Naive thymus-derived CD8-positive, alpha-beta T cell (primary cell): ENCODE measurements at places on chromosomes 1 and 21. TPM values are rescaled to one million over a fixed set of nuclear protein-coding genes. Genes with fewer than 3 reads are reported as not detected.

The GJA9 gene
- polyA plus RNA-seq = not detected

The SYDE2 gene
- polyA plus RNA-seq = 3.9 TPM

The AJAP1 gene
- not detected for polyA plus RNA-seq

The COL6A1 gene
- 1.7 TPM for polyA plus RNA-seq

- DNase-seq = no peak
These were observed 1613.6 kb upstream of the PRMT6 start for GRCh38 chr1:105442901-105443300.

DNA sequence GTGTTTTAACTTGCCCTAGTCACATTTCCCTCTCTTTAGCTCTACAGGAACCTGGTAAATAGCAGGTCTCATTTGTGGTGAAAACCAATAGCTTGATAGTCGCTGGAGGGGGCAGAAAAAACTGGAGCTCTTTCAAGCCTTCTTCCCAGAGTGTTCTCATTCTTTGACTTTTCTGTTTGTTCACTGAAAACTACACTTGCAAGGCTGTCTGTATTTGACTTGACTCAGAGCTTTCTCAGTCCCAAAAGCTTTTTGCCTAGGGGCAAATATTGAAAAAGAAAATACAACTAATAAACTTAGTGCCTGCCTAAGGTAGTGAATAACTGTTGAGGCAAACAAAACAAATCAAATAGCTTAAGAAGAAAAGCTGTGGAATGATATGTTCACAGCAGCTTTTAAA lies 217.1 kb upstream of the CHRM3 start:
- no peak for DNase-seq

DNA sequence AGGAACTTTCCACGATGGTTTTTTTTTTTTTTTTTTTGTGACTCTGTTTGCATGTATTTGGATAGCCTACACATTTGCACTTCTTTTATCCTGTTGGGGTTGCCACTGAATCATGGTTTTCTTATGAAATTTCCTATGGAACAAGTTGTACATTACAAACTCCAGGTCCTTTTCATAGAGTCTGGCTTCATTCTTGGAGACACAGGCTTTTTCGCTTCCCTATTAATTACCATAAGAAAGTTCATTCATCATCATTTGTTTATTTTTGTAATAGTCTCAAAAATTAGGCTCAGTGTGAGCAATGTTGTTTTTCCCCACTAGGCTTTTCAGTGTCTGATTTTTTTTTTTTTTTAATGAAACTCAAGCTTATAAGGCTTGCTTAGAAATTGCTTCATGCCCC lies 179.4 kb downstream of the FMN2 start:
- DNase-seq = no peak

DNA sequence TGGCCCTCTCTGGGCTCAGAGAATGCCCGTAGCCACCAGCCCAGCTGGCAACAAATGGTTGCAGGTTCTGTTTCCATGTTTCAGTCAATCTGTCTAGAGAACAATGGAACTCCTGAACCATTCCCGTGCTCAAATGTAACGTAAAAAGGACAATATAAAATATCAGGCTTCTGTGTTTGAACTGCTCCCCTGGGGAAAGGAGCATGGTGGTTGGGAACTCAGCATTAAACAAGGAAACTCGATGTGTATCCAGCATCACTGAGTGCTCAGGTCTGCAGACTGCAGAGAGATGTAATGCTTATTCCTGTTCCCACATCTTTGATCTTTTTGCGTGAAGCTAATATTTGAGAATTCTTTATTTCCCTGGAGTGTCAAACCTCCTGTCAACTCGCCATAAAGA lies 326.5 kb downstream of the KIF26B start:
- no peak for DNase-seq

- no peak for DNase-seq
These were observed 8.4 kb downstream of the MTF2 start for GRCh38 chr1:93087532-93087931.

GRCh38 chr1:119943216-119943615 lies 46.9 kb upstream of the ADAM30 start:
- DNase-seq = no peak

DNA sequence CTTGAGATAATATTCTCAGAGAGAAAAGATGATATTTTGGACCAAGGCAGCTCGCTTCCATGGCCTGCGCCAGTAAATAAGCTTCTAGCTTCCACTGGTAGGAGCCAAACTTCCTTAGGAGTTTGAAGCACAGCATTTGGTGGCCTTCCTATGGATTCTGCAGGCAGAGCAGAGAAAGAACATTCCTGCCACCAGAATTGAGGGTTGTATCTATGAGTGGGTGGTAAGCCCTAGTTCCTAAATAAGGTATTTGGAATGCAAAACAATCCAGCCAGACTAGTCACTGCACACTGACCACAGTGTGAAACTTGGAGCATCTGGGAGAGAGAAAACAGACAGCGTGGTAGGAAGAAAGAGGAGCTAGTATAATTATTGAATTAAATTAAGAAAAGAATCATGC lies 54.1 kb upstream of the BCAR3 start:
- no peak for DNase-seq

GRCh38 chr1:241779897-241780296 lies 68.1 kb upstream of the EXO1 start:
- no peak for DNase-seq
